ENCODE measurements at places on chromosomes 3 and 15.
A peak's percentile ranks its signal among the peaks of the same experiment; 100 is the strongest.

DNA sequence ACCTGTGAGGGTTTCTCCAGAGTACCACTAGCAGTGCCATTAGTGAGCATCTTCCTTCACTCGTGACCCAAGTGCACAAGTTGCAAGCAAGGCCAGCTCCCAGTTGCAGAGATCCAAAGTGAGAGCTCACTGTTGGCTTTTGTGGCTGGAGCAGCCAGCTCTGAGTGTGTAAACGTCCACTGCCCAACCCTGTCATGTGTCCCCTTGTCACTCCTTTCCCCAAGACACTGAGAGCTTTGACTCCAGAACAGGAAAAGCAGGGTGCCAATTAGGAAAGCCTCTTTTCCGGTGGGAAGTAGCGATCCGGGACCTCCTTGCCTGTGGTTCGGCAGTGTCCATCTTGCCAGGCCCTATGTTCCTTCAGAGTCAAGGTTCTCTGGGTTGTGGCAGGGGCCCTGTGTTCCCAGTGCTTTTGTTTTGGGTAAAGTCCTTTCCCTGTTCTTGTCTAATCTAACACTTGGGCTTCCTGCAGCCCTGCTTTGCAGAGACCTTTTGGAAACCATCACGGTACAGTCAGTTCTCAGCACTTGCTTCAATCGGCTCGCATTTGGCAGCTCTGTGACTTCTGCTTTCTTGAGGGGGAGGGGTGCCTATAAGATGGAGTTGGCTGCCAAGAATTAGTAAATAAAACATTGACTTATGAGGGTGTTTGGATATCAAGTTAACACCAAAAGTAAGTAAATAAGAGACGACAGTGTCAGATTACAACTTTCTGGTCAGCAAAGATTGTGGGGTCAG, 90.5 kb downstream of the DNASE1L3 start:
- H3K27me3 ChIP-seq = no peaks in the 10 kb centered on the region
- H3K4me3 ChIP-seq = no peak overlapping the region
- peaks cover 52% of the 10 kb centered on the region for H3K4me1 ChIP-seq
- peaks cover 19% of the 10 kb centered on the region for H3K36me3 ChIP-seq
- peak; percentile 53 for DNase-seq

GRCh38 chr3:120145542-120146285, 51.5 kb upstream of the GSK3B start:
- H3K27ac ChIP-seq = no peak overlapping the region
- no peaks in the 10 kb centered on the region for H3K27me3 ChIP-seq
- no peaks in the 10 kb centered on the region for H3K4me1 ChIP-seq
- no peaks in the 10 kb centered on the region for H3K36me3 ChIP-seq
- no peak for DNase-seq

GRCh38 chr15:42508263-42508690, 12.8 kb downstream of the SNAP23 start:
- H3K4me1 ChIP-seq = peaks cover 32% of the 10 kb centered on the region
- H3K27ac ChIP-seq = no peak overlapping the region
- no peak overlapping the region for H3K4me3 ChIP-seq
- no peaks in the 10 kb centered on the region for H3K27me3 ChIP-seq

DNA sequence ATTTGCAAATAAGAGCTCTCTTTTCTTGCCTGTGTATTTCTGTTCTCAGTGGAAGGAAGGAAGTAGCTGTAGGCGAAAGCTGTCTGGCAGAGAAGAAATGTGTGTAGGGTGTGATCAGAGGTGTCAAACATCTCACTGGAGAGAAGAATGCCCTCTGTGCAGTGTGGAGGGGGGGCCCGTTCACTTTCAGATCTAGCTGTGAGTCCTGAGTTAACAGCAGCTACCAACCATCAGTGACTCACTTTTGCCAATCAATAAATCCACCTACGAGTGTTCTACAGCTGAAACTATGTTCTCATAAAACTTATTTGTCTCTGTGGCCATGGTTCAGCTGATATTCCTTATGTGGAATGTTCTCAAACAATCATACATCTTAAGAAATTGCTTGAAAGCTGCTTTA, 103.7 kb downstream of the FRMD4B start:
- no peaks in the 10 kb centered on the region for H3K27me3 ChIP-seq
- H3K4me1 ChIP-seq = no peaks in the 10 kb centered on the region
- DNase-seq = no peak
- H3K36me3 ChIP-seq = no peaks in the 10 kb centered on the region
- H3K27ac ChIP-seq = no peak overlapping the region

- H3K27me3 ChIP-seq = no peaks in the 10 kb centered on the region
- no peaks in the 10 kb centered on the region for H3K4me1 ChIP-seq
- no peak overlapping the region for H3K4me3 ChIP-seq
- no peak for DNase-seq
Measured at GRCh38 chr15:71186267-71186666, 71.0 kb downstream of the THSD4 start.

DNA sequence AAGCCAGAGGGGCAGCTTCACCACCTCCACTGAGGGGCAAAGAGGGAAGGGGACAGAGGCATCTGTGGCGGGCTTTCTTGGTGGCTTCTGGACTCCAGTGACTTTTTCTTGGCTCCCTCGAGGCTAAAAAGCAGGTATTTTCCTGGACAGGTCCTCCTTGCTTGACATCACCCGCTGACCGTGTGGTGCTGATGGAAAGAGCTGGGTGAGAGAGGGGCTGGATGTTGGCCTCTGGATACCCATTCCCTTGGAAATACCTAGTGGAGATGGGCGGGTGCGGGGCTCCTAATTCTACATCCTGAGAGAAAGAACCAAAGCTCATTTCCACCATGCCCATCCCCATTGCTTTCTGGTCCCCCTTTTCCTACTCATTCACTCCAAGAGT, 47.1 kb upstream of the TSEN2 start:
- H3K4me1 ChIP-seq = no peaks in the 10 kb centered on the region
- H3K27ac ChIP-seq = no peak overlapping the region
- no peak for DNase-seq
- H3K36me3 ChIP-seq = no peaks in the 10 kb centered on the region
- H3K27me3 ChIP-seq = no peaks in the 10 kb centered on the region
- H3K4me3 ChIP-seq = no peak overlapping the region

Measured in B cell (primary cell).